ENCODE measurements at places on chromosomes 12 and 14.

- no peak for DNase-seq
These were observed 23.6 kb upstream of the TMEM260 start for GRCh38 chr14:56555921-56556570.

- DNase-seq = no peak
These were observed 205.6 kb downstream of the KIF26A start for GRCh38 chr14:104343690-104344640.

- no peak for DNase-seq
These were observed 39.1 kb upstream of the GPHB5 start for GRCh38 chr14:63357841-63358240.

DNA sequence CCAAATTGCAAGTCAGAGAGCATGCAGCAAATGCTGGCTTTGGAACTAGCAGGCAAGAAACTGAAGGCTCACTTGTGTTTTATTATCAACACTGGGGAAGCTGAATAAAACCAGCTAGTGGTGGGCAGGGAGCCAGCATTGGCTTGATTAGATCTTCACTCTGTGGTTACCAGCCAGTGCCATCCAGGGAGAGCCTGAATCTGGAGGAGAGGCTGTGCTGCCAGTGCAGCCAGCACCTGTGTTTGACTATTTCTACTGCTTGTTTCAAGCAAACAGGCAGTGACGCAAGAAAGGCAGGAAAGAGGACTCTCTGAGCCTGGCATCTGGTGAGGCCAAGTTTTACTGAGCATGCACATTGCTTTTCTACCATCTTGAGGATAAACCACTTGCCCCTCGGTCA lies 247.0 kb downstream of the PHLDA1 start:
- DNase-seq = no peak

- no peak for DNase-seq
These were observed 112.4 kb upstream of the NOS1 start for GRCh38 chr12:117473856-117474255.

GRCh38 chr12:13154027-13154538 lies 42.4 kb upstream of the EMP1 start:
- no peak for DNase-seq

Data from T-helper 1 cell (primary cell).